Stimulated activated CD4-positive, alpha-beta T cell treated with anti-CD3 and anti-CD28 coated beads, Interleukin-2, amount 100 ng/mL, for 4 hours (primary cell): ENCODE measurements at places on chromosomes 1 and 21.

DNA sequence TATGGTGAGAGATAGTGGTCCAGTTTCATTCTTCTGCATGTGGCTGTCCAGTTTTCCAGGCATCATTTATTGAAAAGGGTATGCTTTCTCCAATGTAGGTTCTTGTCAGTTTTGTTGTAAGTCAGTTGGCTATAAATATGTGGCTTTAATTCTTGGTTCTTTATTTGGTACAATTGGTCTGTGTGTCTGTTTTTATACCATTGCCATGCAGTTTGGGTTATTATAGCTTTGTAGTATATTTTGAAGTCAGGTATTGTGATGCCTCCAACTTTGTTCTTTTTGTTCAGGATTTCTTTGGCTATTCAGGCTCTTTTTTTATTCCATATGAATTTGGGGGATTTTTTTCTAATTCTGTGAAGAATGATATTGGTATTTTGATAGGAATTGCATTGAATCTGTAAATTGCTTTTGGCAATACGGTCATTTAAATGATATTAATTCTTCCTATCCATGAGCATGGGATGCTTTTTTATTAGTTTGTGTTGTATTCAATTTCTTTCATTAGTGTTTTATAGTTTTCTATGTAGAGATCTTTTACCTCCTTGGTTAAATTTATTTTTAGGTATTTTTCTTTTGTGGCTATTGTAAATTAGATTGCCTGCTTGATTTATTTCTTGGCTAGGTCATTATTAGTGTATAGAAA lies 3.3 kb downstream of the DNAH14 start:
- no peak for DNase-seq

- DNase-seq, result no peak
Measured at GRCh38 chr1:221998781-221999180, 256.9 kb upstream of the DUSP10 start.

GRCh38 chr1:12177999-12178441 lies 11.2 kb downstream of the TNFRSF1B start:
- peak; percentile 96 for DNase-seq

DNA sequence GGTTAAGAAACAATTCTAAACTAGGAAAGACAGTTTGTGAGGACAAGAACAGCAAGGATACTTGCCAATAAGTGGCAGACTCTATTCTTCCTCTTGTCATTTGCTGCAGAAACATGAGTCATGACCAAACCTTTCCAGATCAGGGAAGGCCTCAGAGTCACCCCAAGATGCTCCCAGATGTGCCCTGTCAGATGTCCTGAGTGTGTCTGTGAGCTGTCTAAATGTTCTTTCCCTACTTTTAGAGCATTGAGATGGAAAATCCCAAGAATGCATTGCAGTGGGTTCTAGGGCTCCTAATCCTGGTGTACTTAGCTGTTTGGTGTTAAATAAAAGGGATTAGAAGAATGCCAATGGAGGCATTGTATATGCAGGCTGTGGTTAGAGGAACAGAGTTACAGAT lies 57.5 kb upstream of the KIAA0040 start:
- DNase-seq, result no peak

DNA sequence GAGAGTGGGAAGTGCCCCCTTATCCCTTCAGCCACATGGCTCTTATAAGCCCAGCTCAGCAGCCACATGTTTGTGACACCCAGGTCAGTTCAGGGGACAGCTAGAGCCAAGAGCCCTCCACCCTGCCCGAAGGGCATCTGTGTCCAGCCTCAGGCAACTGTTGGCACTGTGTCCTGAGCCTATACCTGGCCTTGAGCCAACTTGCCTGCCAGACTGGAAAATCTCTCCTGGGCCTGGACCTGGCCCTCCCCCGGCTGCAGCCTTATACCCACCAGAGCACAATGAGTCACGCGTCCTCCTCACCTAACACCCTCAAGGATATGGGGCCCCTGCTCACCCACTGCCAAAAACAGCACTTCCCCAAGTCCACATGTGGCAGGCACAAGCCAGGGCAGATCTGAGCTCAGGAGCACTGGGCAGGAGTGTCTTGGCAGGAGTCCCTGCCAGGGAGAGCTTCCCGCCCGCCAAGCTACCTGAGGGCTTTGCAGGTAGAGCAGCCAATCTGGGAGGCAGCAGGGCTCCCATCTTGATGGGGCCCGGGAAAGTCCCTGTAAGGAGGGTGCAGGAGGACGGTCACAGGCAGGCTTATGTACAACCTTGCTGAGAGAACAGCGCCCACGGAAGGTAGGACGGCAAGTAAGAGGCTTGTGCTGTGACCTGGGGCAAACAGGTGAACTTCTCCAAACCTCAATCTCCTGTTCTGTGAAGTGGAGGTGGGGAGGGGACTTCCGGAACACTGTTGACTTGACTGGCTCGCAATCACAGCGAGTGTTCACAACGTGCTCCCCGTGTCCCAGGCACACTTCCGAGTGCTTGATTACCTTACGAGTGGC lies 19.8 kb upstream of the HSPG2 start:
- DNase-seq, result peak; percentile 41

- DNase-seq, result no peak
Measured at GRCh38 chr1:68347415-68347814, 102.3 kb downstream of the RPE65 start.

- DNase-seq, result no peak
Measured at GRCh38 chr1:236998546-236998945, 5.7 kb downstream of the MT1HL1 start.

DNA sequence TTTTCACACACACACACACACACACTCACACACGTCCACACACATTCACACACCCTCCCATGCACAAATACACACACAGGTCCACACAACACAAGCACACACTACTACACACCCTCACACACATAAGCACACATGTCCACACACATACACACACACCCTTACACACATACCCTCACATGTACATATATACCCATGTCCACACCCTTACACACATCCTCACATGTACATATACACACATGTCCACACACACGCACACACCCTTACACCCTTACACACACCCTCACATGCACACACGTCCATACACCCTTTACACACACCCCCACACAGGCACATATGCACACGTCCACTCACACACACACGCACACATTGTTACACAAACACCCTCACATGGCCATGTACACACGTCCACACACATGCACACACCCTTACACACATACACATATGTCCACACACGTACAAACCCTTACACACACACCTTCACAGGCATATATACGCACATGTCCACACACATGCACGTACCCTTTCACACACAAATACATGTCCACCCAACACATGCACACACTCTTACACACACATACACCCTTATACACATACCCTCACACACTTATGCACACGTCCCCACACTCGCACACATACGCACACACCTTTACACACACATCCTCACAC lies 50.7 kb downstream of the RGS7 start:
- no peak for DNase-seq

GRCh38 chr1:227934476-227935313 lies 13.0 kb downstream of the WNT9A start:
- peak; percentile 50 for DNase-seq
